Left lung (tissue), 14 donors: ENCODE measurements at places on chromosomes 3 and 15. TPM values are rescaled to one million over a fixed set of nuclear protein-coding genes. Genes with fewer than 3 reads are reported as not detected.

GRCh38 chr3:26683902-26684301, 61.3 kb downstream of the LRRC3B start:
- no peak overlapping the region for H3K4me3 ChIP-seq
- no peak for DNase-seq
- H3K4me1 ChIP-seq = no peaks in the 10 kb centered on the region
- H3K36me3 ChIP-seq = no peaks in the 10 kb centered on the region

DNA sequence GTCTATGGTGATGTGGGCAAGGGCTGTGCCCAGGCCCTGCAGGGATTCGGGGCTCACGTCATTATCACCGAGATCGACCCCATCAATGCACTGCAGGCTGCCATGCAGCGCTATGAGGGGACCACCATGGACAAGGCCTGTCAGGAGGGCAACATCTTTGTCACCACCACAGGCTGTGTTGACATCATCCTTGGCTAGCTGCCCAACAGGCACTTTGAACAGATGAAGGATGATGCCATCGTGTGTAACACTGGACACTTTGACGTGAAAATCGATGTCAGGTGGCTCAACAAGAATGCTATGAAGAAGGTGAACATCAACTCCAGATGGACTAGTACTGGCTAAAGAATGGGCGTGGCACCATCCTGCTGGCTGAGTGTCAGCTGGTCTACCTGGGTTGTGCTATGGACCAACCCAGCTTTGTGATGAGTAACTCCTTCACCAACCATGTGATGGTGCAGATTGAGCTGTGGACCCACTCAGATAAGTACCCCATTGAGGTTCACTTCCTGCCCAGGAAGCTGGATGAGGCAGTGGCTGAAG, 6.1 kb upstream of the USP8 start:
- H3K36me3 ChIP-seq = no peaks in the 10 kb centered on the region
- no peak for DNase-seq
- no peak overlapping the region for H3K27ac ChIP-seq
- H3K27me3 ChIP-seq = no peaks in the 10 kb centered on the region
- H3K4me1 ChIP-seq = no peaks in the 10 kb centered on the region

DNA sequence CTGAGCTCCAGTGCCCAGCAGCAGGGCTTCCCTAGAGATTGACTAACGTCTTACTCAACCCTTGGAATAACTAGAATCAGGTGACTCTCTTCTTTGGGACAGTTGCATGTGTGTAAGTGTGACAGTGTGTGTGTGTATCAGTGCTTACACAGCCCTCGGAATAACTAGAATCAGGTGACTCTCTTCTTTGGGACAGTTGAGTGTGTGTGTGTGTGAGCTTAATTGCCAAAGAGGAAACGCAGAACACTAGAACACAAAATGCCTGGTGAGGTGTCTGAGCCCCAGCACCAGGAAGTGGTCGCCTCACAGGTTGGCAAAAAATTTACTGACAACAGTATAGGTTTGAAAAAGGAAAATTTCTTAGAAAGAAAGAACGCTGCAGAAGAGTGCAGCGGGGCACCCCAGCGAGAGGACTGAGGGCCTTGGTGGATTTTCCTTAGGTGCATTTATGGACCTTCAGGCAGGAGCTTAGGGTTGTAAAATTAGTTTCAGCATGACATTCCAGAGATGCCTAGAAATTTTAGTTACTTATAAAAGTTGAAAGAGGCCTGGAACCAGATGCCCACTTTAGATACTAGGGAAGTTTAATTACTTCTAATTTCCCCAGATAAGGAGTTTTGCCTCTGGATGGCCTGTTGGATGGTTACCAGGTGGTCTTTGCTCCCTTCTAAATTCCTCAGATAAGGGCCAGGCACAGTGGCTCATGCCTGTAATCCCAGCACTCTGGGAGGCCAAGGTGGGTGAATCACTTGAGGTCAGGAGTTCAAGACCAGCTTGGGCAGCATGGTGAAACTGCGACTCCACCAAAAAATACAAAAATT, 3.7 kb upstream of the WDR82 start:
- H3K27me3 ChIP-seq = no peaks in the 10 kb centered on the region
- DNase-seq = no peak
- H3K27ac ChIP-seq = peak overlapping the region; percentile 33
- peaks cover 39% of the 10 kb centered on the region for H3K4me1 ChIP-seq

DNA sequence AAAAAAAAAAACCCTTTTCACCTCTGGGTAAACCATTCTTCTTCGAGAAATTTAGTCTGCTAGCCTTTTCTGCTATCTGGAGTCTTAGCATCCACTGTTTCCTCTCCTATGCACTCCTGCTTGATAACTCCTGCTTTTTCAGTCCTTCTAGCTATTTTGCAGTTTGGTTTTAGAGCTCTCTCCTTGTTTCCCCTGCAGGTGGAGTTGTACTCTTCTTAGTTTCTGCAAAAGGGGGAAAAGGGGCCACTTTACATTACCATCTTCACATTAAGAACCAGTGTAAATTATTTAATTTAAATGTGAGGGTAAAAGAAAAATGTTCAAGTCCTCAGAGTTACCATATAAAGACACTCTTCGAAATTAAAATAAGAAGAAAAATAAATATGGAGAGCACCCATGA, 23.6 kb upstream of the MYLK start:
- no peak for DNase-seq
- no peak overlapping the region for H3K27ac ChIP-seq
- no peaks in the 10 kb centered on the region for H3K27me3 ChIP-seq
- no peak overlapping the region for H3K4me3 ChIP-seq
- H3K36me3 ChIP-seq = no peaks in the 10 kb centered on the region
- no peaks in the 10 kb centered on the region for H3K4me1 ChIP-seq

DNA sequence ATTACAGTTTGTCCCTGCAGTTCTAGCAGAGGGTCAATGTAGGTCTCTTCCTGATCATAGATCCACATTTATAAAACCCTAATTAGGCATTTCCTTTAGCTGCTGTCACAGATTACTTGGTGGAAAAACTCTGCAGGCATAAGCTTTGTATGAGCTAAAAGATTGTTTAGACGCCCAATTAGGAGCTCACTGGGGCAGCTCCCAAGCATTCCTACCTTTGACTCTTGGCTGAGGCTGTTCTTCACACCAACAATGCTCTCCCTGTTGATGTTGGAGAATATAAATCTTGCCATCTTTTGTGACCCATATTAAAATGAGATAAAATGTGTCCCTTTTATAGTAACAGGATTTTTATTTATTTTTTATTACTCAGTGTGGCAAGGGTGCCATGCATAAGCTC, 148.3 kb upstream of the TRIM42 start:
- H3K27me3 ChIP-seq = no peaks in the 10 kb centered on the region
- no peaks in the 10 kb centered on the region for H3K4me1 ChIP-seq
- H3K36me3 ChIP-seq = no peaks in the 10 kb centered on the region
- H3K4me3 ChIP-seq = no peak overlapping the region
- no peak overlapping the region for H3K27ac ChIP-seq

GRCh38 chr3:160400702-160401150, 1.3 kb downstream of the SMC4 start:
- H3K36me3 ChIP-seq = no peaks in the 10 kb centered on the region
- no peak for DNase-seq
- H3K4me3 ChIP-seq = peak overlapping the region; percentile 72
- peaks cover 57% of the 10 kb centered on the region for H3K4me1 ChIP-seq
- peak overlapping the region; percentile 91 for H3K27ac ChIP-seq

GRCh38 chr3:24242012-24242698, 252.5 kb downstream of the THRB start:
- H3K4me1 ChIP-seq = no peaks in the 10 kb centered on the region
- H3K27me3 ChIP-seq = no peaks in the 10 kb centered on the region
- H3K4me3 ChIP-seq = no peak overlapping the region
- peak overlapping the region; percentile 48 for H3K27ac ChIP-seq
- DNase-seq = peak; percentile 24
- H3K36me3 ChIP-seq = no peaks in the 10 kb centered on the region

DNA sequence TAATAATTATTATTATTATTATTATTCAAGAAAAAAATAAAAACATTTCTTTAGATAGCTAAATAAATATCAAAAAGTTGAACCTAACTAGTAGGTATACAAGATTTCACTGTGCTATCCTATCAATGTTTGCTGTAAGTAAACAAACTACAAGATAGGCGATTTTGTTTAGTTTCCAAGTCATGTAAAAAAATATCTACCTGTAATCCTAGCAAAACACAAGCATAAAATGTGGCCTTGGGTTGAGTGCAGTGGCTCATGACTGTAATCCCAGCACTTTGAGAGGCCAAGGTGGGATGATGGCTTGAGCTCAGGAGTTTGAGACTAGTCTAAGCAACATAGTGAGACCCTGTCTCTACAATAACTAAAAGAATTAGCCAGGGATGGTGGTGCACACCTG, 71.6 kb upstream of the CSPG5 start:
- no peaks in the 10 kb centered on the region for H3K27me3 ChIP-seq
- H3K4me3 ChIP-seq = no peak overlapping the region
- peaks cover 7% of the 10 kb centered on the region for H3K36me3 ChIP-seq
- no peak for DNase-seq

DNA sequence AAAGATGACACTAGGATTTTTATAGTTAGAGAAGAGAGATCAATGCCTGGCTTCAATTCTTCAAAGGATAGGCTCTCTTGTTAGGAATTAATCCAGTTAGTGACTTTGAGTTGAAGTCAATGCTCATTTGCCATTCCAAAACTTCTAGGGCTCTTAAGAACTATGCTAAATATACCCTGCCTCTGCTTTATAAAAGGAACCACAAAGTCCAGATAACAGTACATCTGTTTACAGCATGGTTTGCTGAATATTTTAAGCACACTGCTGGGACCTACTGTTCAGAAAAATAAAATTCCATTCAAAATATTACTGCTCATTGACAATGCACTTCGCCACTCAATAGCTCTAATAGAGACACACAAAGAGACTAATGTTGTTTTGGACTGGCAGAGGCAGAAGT, 786.6 kb upstream of the DPPA4 start:
- H3K4me1 ChIP-seq = no peaks in the 10 kb centered on the region
- no peak overlapping the region for H3K4me3 ChIP-seq

- H3K4me1 ChIP-seq = no peaks in the 10 kb centered on the region
- no peak for DNase-seq
- no peak overlapping the region for H3K27ac ChIP-seq
- peaks cover 5% of the 10 kb centered on the region for H3K36me3 ChIP-seq
Measured at GRCh38 chr15:42144841-42145375, 11.5 kb downstream of the PLA2G4F start.

DNA sequence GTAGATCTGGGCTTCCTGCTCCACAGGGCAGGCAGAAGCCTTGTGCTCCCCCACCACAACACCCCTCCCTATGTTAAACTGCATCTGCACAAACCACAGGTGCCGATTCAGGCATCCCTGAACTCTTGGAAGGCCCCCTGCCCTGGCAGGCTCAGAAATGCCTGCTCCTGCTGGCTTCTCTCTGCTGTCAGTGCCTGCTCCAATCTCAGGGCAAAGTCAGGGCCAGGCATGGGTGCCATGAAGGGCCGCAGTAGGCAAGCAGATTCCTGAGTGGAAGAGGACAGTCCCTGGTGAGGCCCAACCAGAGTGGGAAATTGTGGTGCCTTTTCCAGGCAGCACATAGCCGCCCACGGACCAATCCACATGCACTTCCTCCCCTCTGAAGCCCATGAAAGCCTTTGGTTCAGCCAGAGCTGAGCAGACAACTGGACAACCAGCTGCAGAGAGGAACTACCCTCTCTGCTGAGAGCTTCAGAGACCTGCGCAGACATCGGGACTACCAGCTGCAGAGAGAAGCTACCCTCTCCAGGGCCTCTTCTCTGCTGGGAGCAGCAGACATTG, 13.6 kb downstream of the PRR20G start:
- no peak overlapping the region for H3K27ac ChIP-seq
- H3K27me3 ChIP-seq = no peaks in the 10 kb centered on the region
- H3K36me3 ChIP-seq = no peaks in the 10 kb centered on the region
- DNase-seq = no peak
- no peak overlapping the region for H3K4me3 ChIP-seq

- H3K27ac ChIP-seq = no peak overlapping the region
- H3K36me3 ChIP-seq = no peaks in the 10 kb centered on the region
- no peak overlapping the region for H3K4me3 ChIP-seq
- no peaks in the 10 kb centered on the region for H3K27me3 ChIP-seq
- no peak for DNase-seq
Measured at GRCh38 chr3:191922570-191922969, 461.6 kb downstream of the PYDC2 start.

Gene GOLGA8Q
- total RNA-seq = 1.8 TPM

Gene CLEC3B
- 74.0 TPM for total RNA-seq

Gene TF
- 2.1 TPM for total RNA-seq

Gene ZNF662
- 7.1 TPM for total RNA-seq

Gene GOLGA8N
- 9.6 TPM for total RNA-seq
